Motor neuron (in vitro differentiated cells): ENCODE measurements at places on chromosomes 7 and 10.

GRCh38 chr7:100119970-100120732, 717 bp downstream of the CNPY4 start:
- peak; percentile 28 for ATAC-seq

GRCh38 chr10:126387041-126387921, 996 bp downstream of the ADAM12 start:
- peak; percentile 56 for ATAC-seq

DNA sequence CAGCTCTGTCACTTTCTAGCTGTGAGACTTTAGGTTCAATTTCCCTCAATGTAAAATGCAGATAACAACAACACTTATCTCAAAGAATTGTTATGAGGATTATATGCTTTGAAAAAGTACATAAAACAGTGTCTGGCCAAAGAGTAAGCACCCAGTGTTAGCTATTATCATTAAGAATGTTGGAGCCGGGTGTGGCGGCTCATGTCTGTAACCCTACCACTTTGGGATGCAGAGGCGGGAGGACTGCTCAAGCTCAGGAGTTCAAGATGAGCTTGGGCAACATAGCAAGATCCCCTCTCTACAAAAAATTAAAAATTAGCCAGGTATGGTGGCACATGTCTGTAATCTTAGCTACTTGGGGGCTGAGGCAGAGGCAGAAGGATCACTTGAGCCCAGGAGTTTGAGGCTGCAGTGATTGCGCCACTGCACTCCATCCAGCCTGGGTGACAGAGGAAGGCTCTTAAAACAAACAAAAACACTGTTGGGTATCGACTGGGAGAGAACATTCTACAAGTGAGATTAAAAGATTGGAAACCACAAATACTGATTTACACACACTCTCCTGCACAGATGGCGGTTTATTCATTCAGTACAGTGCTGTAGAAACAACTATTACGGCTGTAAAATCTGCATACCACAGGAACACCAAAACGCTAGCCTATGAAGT, 107.3 kb downstream of the PROSER2 start:
- ATAC-seq = no peak

DNA sequence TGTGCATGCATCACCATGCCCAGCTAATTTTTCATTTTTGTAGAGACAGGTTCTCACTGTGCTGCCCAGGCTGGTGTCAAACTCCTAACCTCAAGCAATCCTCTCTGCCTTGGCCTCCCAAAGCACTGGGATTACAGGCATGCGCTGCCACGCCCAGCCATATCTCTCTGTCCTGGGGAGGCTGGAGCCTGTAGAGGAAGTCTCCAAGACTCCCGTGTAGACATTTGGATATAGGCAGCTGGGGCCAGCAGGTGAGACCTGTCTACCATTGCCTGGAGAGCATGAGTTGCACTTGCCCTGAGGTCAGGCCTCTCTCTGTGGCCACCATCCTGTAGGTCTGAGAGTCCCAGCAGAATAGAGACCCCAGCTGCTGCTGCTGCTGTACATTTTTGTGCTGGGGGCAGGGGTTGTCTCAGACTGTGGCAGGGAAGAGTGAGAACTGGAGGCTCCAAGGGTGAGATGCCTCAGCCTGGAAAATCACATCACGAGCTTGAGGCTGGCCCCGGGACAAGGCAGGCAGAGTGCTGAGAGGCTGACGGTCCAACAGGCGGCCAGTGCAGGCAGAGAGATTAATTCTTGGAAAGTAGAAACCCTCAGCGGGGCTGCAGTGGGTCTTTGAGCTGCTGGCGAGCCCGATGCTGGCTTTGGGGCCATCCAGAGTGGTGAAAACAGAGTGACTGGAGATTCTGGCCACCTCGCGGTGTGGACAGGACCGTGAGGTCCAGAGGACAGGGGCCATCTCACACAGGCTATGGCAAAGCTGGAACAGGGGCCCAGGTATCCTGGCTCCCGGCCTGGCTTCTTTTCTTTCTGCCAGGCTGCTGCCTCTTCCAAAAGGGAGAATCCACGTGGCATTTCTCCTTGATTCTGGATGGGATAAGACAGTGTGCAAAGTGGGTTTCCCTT, 60.9 kb downstream of the TMEM270 start:
- ATAC-seq = no peak

DNA sequence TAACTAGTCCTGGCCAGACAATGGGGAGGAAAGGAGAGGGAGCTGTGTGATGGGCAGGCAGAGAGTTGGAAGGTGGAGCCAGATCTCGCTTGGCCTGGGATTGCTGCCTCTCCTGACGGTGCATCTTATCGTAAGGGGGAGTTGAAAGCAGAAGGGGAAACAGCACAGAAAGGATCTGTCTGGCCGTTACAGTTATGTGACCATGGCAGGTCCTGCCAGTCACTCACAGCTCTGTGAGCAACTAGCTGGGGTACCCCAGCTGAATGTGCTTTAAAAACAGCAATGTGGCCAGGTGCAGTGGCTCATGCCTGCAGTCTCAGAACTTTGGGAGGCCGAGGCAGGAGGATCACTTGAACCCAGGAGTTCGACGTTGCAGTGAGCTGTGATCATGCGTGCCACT, 8.1 kb downstream of the BLVRA start:
- no peak for ATAC-seq

- ATAC-seq = no peak
Observed at GRCh38 chr10:124710266-124710881, 33.8 kb downstream of the FAM53B start.

GRCh38 chr10:123717336-123717735, 51.2 kb downstream of the GPR26 start:
- ATAC-seq = no peak

- ATAC-seq = no peak
Observed at GRCh38 chr10:3672220-3672619, 112.8 kb downstream of the KLF6 start.

- ATAC-seq = peak; percentile 44
Observed at GRCh38 chr7:92909686-92910475, 73.5 kb upstream of the CDK6 start.

DNA sequence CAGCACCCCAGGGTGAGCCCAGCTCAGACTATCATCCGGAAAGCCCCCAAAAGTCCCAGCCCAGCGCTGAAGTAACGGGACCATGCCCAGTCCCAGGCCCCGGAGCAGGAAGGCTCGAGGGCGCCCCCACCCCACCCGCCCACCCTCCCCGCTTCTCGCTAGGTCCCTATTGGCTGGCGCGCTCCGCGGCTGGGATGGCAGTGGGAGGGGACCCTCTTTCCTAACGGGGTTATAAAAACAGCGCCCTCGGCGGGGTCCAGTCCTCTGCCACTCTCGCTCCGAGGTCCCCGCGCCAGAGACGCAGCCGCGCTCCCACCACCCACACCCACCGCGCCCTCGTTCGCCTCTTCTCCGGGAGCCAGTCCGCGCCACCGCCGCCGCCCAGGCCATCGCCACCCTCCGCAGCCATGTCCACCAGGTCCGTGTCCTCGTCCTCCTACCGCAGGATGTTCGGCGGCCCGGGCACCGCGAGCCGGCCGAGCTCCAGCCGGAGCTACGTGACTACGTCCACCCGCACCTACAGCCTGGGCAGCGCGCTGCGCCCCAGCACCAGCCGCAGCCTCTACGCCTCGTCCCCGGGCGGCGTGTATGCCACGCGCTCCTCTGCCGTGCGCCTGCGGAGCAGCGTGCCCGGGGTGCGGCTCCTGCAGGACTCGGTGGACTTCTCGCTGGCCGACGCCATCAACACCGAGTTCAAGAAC, 1.1 kb downstream of the VIM start:
- ATAC-seq = peak; percentile 71

DNA sequence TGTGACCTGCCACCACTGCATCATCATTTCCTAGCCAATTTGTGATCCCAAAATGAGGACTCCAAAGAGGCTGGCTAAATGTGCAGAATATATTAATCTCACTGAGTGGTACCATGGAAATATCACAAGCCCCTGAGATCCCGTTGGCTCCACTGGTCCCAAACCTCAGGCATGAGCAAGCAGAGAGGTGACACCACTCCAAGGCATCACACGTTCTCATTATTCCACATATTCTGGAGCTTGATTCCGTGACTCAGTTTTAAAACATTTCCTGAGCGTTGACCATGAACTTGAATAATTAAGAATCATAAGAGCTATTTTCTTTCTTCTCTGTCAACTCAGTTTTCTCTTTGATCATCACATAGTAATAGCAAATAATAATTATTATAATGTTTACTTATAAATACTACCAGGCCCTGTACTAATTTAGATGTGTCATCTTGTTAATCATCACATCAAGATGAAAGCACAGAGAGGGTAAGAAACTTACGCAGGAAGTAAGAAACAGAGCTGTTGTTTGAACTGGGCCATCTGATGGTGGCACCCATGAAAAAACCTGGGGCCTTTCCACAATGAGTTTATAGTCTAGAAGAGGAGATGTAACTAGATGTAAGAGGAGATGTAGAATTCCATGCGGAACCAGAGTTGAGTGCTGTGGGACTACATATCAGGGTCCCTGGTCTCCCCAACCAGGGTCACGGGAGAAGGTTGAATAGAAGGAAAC, 3.5 kb downstream of the APBB1IP start:
- no peak for ATAC-seq

GRCh38 chr7:101088069-101088425, 2.8 kb downstream of the TRIM56 start:
- no peak for ATAC-seq

GRCh38 chr10:129305046-129305445, 162.0 kb upstream of the MGMT start:
- no peak for ATAC-seq

DNA sequence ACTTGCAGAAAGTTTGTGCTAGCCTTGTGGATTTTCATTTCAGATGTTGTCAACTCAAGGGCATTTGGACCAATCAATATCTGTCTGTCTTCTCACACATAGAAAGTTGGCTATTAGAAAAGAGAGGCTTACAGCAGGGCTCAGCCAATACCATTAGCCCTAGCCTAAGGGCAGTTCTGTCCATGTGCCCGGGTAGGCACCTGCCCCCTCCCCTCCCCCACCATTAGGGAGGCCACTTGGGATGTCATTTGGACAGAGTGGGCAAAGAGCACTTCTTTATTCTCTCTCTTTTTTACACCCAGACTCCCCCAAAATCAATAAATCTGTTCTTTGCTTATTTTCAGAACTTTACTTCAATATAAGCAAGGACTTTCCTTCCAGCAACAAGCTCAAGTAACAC, 188.5 kb upstream of the MKI67 start:
- no peak for ATAC-seq

DNA sequence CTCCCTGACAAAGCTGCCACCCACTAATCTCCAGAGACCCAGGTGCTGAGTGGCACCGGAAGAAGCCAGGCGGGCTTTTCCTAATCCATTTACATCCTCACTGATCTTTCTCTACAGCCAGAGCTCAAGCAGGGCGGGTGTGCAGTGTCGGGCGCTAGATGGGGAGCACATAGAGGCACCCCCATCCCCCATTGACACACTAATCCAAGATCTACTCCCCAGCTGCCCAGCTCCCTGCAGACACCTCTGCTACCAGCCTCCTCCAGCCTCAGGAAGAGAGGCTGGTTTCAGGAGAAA, 22.2 kb downstream of the FRMPD2 start:
- ATAC-seq = no peak

GRCh38 chr7:138468244-138469123, 8.4 kb downstream of the TRIM24 start:
- ATAC-seq = no peak
